ENCODE measurements at places on chromosomes 5 and 9.

DNA sequence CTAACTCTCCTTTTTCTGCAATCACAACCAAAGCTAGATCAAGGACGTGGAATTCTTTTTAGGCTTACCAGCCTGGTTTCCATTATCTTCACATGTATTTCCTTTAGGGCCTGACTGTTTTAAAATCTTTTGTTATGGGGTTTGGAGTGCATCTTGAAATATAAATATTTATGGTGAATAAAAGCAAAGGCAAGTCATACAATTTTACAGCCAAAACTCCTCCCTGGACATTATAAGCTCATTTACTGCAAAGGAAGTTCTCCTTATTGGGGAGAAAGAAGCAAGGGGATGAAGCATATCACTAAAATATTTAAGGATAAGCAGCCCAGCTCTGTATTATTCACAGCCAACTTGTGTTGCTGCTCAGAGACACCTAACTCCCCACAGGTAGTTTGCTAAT lies 132.2 kb upstream of the TARS1 start:
- DNase-seq: no peak

- no peak for DNase-seq
Observed at GRCh38 chr9:114231719-114232449, 76.5 kb downstream of the COL27A1 start.

GRCh38 chr9:571066-571465 lies 270.4 kb upstream of the DMRT1 start:
- no peak for DNase-seq

- DNase-seq: no peak
Observed at GRCh38 chr5:157370967-157371366, 89.0 kb upstream of the NIPAL4 start.

DNA sequence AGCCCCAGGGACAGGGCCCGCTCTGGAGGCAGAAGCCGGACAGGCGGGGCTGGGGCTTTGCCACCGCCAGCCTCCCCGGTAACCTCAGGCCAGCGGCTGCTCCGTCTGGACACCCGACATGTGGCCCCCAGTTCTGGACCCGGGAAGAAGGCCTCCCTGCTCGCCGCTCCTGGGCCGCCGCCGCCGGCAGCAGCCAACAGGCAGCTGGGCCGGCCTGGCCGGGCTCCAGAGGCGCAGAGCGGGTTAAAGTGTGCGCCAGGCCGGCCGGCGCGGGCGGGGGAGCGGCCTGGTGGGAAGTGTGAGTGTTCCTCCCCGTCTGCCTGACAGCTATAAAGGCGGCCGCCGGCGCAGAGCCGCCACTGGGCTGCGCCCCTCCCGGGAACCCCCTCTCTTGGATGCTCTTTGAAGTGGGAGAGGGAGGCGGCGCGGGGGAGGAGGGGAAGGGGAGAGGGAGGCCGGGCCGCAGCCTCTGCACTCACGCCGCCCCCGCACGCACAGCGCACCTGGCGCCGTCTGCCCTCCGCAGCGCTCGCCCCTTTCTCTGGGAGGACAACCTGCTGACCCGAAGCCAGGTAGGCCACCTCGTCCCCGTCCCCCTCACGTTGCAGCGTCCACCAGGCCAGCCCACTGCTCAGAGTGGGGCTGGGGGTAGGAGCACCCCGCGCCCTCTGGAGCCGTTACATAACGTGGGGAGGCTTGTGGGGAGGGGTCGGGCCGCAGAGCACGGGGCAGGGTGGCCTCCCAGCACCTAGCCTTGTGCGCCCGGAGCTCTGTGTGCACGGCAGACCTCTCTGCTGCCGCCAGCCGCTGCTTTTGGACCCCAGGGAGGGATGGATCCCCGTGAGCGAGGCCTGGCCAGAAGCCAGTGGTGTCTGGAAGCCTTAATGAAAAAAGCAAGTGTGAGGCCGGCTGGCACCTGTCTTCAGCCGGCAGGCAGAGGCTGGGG lies at the start of gene ADAMTSL2:
TSS of gene ADAMTSL2 (plus strand) at position 359 of the 946 bp plus-strand sequence. CDS start 2,009 bp downstream, outside the sequence.
- no peak for DNase-seq

DNA sequence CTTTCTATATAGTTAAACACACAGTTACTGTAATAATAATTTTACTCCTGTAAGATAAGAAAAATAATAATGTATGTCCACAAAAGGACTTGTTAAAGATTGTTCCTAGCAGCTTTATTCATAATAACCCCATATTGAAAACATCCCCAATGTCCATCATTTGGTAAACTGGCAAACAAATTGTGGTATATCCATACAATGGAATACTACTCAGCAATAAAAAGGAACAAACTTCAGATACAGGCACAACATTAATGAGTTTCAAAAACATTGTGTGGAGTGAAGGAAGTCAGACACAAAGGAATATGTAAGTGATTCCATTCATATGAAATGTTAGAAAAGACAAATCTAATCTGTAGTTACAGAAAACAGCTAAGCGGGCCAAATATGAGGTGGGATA lies 1.9 kb upstream of the MEGF10 start:
- no peak for DNase-seq

DNA sequence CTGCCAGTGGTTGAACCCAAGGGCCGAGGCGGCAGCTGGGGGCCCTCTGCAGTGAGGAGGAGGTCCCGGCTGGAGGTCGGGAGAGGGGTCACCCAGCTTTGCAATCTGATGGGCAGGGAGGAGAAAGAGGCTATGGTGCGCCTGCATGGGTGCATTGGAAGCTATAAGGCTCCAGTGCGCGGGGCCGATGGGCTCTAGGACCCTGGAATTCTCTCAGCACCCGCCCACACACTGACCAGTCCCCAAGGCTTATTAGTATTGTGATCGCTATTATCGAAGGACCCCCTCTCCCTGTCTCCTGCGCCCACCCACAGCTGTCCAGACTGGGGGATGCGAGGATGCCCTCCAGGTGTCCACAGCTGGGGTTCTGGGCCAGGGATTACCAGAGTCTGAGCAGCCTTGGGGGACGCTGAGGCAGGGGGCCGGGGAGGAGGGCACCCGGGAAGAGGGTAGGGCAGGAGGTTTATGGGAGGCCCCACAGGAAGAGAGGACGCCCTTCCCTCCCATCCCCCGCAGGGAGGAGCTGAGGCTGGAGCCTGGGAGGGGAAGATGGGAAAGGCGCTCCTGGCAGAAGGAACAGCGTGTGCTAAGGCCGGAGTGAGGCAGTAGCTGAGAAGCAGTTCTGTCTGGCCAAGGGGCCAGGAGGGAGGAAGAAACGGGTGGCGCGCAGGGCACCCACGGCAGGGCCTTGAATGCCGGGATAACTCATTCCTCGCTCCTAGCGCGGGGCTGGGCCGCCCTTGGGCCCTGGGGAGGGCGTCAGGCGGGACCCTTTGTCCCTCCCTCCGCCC lies 24.2 kb downstream of the C9orf50 start:
- DNase-seq: no peak

- no peak for DNase-seq
Observed at GRCh38 chr5:171845040-171845630, 59.5 kb downstream of the SMIM23 start.

DNA sequence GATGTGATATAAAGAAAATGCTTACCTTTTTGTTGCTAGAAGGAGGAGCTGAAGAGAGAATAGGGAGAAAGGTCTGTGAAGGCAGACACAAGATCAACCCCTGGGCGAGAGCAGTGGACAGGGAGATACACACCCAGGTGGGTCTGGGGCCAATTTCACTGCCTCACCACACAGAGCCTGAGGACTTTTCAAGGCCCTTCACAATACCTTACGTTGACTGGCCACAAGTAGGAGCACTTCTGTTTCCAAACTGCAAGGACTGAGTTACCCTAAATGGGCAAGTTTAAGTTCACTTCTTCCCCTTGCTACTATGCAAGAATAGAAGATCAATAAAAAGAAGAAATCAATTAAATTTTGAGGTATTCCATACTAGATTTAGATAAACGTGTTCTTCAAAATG lies 174.5 kb upstream of the SLC12A2 start:
- peak; percentile 74 for DNase-seq

DNA sequence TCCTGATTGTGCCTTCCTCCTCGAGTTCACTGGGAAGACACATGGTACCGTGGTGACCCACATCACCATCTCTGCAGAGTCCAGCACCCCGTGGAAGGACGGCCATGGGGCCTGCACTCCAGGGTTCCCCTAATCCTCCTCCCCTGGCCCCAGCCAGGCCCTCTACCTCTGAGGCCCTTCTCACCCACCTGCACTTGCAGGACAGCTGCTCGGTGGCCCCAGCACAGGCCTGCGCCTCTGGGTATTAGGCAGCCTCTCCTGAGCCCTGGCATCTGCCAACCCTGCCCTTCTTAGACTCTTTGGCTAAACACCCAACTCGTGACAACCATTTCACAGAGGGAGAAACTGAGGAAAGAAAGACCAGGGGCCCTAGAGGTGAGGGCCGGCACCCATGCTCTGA lies 28.9 kb upstream of the CPLX2 start:
- no peak for DNase-seq

GRCh38 chr9:36194326-36195000 lies 3.7 kb downstream of the CLTA start:
- DNase-seq: no peak
